ENCODE measurements at places on chromosomes 11 and 22.

- no peak for DNase-seq
These were observed 77.7 kb downstream of the USP35 start for GRCh38 chr11:78266451-78266850.

- DNase-seq: no peak
These were observed 6.2 kb upstream of the FTH1 start for GRCh38 chr11:61973476-61974162.

- no peak for DNase-seq
These were observed 23.1 kb upstream of the ATXN10 start for GRCh38 chr22:45648301-45649117.

- DNase-seq: no peak
These were observed 513.1 kb downstream of the MIAT start for GRCh38 chr22:27170491-27170890.

DNA sequence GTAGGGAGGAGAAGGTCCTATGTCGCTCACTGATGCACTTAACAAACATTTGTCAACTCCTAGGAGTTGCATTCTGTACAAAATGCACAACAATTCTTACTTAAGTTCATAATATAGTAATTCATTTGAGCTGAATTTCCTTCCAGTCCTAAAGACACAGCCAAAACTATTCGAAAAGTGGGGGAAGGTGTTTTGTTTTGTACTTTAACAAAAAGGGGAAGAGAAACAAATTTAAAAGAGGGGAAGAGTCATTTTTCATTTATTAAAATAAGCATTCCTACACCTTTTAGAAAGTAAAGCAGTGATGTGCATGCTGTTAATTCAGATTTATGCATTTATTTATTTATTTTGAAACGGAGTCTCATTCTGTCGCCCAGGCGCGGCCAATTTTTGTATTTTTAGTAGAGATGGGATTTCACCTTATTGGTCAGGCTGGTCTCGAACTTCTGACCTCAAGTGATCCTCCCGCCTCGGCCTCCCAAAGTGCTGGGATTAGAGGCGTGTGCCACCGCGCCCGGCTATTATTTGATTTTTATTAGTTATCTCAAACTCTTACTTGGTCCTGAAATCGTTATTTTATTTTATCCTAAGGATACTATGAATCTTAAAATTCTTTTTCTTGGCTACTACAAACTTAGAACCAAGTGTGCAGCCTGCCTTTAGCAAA, 1.1 kb upstream of the FANCF start:
- DNase-seq: peak; percentile 7

GRCh38 chr11:130168105-130168504, 8.5 kb downstream of the ST14 start:
- DNase-seq: no peak

DNA sequence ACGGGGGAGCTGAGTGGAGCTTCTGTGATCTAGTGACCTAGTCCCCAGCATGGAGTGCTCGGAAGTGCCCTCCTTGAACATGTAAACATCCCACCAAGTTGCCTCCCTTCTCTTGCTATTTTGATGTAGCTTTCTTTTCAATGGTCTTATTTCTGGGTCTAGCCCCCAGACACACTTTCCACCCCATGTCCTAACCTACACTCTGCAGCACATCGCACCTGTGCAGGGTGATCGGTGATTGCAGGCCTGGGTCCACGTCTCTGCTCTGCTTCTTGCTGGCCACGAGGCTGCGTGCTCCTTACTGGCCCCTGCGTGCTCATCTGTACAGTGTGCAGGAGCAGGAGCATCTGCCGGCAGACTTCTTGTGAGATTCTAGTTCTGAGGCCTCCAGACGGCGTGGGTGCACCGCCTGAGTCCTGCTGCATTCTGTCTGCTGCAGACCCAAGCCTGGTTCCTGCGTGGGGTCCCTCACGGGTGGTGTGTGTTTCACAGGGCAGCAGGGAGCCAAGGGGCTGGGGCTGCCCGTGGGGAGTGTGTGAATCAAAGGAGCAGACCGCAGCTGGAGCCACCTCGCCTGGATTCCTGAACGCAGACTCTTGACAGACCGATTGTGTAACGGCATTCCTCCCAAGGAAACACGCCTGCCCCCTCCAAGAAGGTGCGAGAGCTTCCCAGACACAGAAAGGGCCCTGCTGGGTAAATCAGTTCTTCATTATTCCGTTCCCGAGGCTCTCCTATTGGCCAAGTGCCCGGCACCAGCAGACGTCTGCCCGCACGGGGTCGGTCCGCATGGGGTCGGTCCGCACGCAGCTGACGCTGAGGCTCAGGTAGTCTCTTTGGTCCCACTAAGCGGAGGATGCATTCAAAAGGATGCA, 44.4 kb upstream of the MYEOV start:
- no peak for DNase-seq

DNA sequence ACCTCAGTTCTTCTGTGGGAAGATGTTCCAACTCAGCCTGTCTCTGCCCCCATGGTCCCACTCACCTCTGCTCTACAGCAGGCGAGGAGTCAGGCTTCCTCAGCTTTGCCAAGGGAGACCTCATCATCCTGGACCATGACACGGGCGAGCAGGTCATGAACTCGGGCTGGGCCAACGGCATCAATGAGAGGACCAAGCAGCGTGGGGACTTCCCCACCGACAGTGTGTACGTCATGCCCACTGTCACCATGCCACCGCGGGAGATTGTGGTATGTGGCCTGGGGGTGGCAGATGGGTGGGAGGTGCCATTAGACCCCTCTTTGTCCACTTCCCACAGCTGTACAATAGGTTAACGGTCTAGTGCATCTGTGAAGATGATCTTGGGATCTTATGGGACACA, 73.3 kb downstream of the MYO7A start:
- no peak for DNase-seq

DNA sequence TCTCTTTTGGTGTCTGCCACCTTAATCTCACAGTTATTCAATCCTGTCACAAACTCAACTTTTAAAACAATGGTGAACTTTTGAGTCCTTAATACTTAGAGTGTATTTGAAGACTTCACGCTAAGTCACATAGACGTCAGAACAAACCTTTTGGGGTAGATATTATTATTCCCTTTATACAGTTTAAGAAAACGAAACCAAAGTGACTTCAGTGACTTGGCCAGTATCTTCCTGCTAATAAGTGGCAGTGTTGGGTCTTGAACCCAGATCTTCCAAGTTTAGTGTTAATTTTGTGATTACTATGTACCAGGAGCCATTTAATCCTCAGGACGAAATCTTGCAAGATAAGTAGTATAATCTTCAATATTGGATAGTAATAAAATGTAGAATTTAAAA, 691 bp downstream of the CEP295 start:
- no peak for DNase-seq

DNA sequence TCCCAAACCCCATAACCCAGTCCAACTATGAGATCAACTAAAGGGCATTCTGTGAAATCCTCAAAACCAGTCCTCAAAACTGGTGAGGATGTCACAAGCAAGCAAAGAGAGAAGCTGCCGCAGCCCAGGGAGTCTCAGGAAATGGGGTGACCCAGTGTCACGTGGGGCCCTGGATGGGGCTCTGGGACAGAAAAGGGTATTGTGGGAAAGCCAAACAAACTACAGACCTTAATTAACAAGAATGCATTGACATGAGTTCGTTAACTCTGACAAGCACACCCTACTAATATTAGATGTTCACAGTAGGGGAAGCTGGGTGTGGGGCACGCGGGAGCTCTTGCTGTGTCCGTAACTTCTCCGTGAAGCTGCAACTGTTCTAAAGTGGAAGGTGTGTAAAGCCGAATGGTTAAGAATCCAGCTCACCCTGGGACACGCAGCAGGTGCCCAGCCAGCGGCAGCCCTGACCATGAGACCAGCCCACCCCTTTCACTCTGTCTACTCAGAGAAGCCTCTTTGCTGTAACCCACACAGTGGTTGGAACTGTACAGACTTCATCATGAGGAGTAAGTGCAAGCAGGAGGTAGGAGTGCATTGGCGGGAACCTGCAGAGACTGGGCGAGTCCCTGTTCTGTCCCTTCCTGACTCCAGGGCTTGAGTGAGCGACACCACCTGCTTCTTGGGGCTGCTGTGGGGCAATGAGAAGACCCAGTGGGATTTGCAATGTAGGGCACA, 17.9 kb downstream of the LINC01488 start:
- no peak for DNase-seq

DNA sequence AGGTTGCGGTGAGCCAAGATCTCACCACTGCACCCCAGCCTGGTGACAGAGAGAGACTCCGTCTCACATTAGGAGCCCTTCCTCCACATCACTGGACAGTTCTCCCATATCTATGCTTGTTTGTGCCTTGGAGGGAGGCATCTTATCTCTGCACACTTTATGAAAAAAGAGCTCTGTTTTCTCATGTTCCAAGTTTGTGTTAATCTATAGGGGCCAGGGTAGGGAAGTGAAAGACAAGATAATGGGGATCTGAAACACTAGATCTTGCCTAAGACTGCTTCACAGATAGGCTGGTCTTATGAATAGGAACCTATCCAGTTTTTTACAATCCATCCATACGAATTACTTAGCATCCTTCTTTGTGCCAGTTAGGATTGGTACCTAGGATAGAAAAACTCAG, 17.1 kb downstream of the OR6Q1 start:
- DNase-seq: no peak

Measured in GM13977 (cell line).